ENCODE measurements at places on chromosomes 11 and 22. TPM values are rescaled to one million over a fixed set of nuclear protein-coding genes. Genes with fewer than 3 reads are reported as not detected.

DNA sequence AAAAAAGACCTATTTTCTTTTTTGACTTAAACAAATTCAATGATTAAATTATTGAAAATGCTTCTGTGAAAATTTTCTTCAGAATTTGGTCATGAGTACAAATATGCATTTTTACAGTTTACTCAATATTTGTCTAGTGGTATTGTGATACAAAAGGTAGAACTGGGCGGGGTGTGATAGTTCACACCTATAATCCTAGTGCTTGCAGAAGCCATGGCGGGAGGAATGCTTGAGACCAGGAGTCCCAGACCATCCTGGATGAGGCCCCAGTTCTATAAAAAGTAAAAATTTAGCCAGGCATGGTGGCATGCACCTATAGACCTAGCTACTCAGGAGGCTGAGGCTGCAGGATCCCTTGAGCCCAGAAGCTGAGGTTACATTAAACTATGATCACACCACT lies 90.6 kb downstream of the ARHGAP42 start:
- no peaks in the 10 kb centered on the region for H3K27me3 ChIP-seq
- H3K36me3 ChIP-seq, result no peaks in the 10 kb centered on the region
- no peak for DNase-seq
- H3K4me3 ChIP-seq, result no peak overlapping the region

DNA sequence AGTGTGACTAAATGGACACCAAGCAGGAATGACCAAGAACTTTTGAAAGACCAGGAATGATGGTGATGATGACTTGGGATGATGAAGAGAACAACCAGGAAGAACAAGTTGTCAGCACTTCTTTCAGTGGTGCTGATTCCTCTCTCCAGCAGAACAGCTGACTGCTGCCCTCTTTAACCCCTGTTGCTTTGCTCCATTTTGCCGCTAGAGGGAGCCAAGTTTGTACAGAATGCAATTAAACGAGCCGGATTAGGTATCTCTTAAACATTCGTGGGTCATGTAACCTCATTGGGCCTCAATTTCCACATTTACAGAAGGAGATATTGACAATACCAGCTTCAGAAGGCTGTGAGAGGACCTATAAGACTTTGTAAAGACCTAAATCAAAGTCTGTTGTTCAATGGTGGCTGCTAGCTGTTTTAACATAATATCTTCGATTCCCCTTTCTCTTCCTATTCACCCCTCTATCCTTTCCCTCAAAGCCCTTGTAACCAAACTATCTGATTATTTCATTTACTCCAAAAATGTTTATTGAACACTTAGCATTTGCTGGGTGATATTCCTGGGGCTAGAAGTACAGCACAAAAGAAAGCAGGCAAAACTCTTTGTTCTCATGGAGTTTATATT lies 1.9 kb downstream of the OR4S1 start:
- no peaks in the 10 kb centered on the region for H3K4me1 ChIP-seq
- peaks cover 10% of the 10 kb centered on the region for H3K27me3 ChIP-seq
- peaks cover 65% of the 10 kb centered on the region for H3K36me3 ChIP-seq
- no peak overlapping the region for H3K4me3 ChIP-seq

GRCh38 chr11:115924744-115925567 lies 420.7 kb upstream of the CADM1 start:
- H3K27me3 ChIP-seq, result peaks cover 7% of the 10 kb centered on the region
- no peak for DNase-seq
- H3K4me3 ChIP-seq, result no peak overlapping the region
- no peak overlapping the region for H3K27ac ChIP-seq
- no peaks in the 10 kb centered on the region for H3K36me3 ChIP-seq

DNA sequence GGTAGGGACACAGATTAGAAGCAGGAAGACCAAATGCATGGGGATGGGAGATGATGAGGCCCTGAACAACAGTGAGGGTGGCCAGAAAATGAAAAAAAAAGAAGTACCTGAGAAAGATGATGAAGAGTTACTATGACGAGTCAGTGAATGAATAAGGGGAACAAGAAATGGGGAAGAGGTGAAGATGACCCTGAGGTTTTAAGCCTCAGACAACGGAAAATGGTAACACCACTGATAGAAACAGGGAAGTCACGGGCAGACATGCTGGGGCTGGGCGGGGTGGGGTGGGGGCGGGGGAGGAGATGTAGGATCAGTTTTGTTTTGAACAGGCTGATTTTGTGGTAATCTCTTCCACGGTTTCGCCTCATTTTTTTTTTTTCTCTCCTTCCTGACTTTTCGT lies 205.1 kb upstream of the CADM1 start:
- H3K27ac ChIP-seq, result no peak overlapping the region
- H3K27me3 ChIP-seq, result peaks cover 3% of the 10 kb centered on the region
- DNase-seq, result no peak
- H3K36me3 ChIP-seq, result peaks cover 7% of the 10 kb centered on the region
- H3K4me3 ChIP-seq, result no peak overlapping the region
- H3K4me1 ChIP-seq, result peaks cover 6% of the 10 kb centered on the region

- H3K4me1 ChIP-seq, result peaks cover 5% of the 10 kb centered on the region
- H3K27me3 ChIP-seq, result no peaks in the 10 kb centered on the region
- no peak overlapping the region for H3K4me3 ChIP-seq
These were observed 24.5 kb downstream of the PISD start for GRCh38 chr22:31637447-31637890.

DNA sequence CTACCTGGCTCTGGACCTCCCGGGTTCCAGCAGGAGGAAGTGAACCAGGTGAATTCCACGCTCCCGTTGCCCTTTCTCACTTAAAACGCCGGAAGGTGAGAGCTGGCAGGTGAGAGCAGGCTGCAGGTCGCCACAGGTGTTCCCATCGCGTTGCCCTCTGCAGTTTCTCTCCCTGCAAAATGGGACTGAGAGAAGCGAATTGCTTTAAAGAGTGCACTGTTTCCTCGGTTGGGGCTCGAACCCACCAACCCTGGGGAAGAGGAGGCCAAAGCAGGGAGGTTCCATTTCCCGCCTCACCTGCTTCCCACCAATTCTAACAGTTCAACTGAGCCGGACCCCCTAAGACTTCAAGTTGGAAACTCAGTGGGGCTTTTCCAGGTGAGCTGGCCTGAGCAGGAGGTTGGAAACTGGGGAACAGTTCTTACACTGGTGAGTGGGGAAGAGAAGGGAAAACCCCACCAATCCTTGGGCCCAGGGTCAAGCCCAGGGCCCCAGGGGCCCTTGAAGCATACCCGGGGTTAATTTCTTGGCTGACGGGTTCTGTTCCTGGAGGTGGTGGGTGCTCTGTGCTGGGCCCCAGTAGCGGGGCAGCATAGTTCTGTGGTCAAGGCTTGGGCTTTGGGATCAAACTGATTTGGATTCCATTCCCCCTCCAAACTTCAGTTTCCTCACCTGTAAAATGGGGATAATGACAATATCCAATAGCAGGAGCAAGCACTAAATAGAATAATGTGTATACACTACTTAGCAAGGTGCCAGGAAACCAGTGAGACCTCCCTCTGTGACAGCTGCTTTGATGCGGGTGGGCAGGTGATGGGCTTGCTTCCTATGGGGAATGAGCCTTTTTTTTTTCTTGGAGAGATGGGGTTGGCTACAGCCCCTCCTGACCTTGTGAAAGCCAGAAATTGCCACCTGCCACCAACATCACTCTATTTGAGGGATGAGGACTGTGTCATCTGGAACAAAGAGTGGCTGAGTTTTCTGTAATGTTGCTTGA lies 788 bp downstream of the CD82 start:
- peaks cover 40% of the 10 kb centered on the region for H3K27me3 ChIP-seq
- no peak overlapping the region for H3K27ac ChIP-seq
- no peak for DNase-seq
- H3K36me3 ChIP-seq, result no peaks in the 10 kb centered on the region

DNA sequence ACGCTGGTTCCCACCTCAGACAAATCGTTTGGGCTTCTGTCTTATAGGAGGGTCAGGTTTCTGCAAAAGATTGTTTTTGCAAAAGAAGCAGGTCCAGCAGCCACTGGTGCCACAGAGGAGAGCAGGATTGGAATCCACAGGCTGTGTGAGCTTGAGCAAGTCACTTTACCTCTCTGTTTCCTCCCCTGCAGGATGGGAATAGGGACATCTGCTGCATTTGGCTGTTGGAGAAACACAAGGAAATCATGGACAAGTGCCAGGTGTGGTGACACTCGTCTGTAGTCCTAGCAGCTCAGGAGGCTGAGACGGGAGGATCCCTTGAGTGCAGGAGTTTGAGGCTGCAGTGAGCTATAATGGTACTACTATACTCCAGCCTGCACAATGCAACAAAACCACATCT lies 422.6 kb downstream of the MN1 start:
- H3K36me3 ChIP-seq, result no peaks in the 10 kb centered on the region
- no peaks in the 10 kb centered on the region for H3K27me3 ChIP-seq
- no peak overlapping the region for H3K27ac ChIP-seq

DNA sequence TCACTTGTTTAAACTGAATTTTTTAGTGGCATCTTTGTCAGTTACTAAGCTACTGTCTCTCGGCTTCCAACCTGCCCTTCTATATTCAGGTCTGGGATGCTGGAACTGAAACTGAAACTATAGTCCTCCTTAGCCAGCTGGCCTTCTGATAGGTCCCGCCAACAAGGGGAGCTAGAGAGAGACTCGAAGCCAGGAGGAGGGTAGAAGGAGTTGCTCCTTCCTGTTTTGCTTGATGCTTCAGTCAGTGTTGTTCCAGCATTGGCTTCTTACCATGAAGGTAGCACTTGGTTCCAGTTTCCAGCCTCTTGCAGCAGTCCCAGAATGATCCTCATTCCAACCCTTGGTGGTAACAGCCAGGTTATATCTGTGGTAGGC lies 32.9 kb upstream of the HORMAD2 start:
- H3K27me3 ChIP-seq, result no peaks in the 10 kb centered on the region
- H3K4me1 ChIP-seq, result no peaks in the 10 kb centered on the region
- peaks cover 3% of the 10 kb centered on the region for H3K36me3 ChIP-seq
- no peak overlapping the region for H3K4me3 ChIP-seq
- DNase-seq, result no peak
- H3K27ac ChIP-seq, result no peak overlapping the region

DNA sequence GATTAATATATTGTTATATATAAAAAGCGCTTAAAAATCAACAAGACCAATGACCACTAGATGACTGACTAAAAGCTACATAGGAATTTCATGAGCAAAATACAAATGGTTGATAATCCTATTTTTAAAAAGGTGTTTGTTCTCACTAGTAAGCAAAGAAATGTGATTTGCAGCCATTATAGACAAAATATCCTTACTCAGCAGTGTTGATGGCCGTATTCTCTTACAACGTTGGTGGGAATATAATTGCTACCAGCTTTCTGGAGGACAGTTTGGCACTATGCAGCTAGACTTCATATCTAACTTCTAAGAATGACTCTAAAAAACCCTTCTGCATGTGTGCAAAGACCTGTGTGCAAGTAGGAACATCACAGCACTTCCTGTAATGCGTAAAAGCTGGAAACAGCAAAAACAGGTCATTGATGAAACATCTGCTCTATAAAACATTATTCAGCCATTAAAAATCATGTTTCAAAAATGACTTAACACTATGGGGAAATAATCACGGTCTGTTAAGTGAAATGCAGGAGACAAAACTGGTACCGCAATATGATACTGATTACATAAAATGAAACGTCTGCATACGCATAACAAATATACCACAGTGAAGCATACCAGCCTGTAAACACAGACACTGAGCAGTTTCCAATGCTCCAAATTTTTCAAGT lies 70.1 kb upstream of the LINC01488 start:
- no peak for DNase-seq
- peaks cover 5% of the 10 kb centered on the region for H3K36me3 ChIP-seq
- no peak overlapping the region for H3K4me3 ChIP-seq
- no peaks in the 10 kb centered on the region for H3K4me1 ChIP-seq

GRCh38 chr11:1012291-1012690 lies 24.2 kb downstream of the MUC6 start:
- no peak overlapping the region for H3K4me3 ChIP-seq
- H3K36me3 ChIP-seq, result peaks cover 27% of the 10 kb centered on the region
- no peaks in the 10 kb centered on the region for H3K27me3 ChIP-seq
- no peaks in the 10 kb centered on the region for H3K4me1 ChIP-seq
- no peak overlapping the region for H3K27ac ChIP-seq

GRCh38 chr11:11430431-11430830 lies 77.4 kb upstream of the CSNK2A3 start:
- no peak for DNase-seq
- peaks cover 12% of the 10 kb centered on the region for H3K4me1 ChIP-seq
- no peaks in the 10 kb centered on the region for H3K27me3 ChIP-seq
- no peak overlapping the region for H3K4me3 ChIP-seq
- H3K27ac ChIP-seq, result no peak overlapping the region
- H3K36me3 ChIP-seq, result no peaks in the 10 kb centered on the region

DNA sequence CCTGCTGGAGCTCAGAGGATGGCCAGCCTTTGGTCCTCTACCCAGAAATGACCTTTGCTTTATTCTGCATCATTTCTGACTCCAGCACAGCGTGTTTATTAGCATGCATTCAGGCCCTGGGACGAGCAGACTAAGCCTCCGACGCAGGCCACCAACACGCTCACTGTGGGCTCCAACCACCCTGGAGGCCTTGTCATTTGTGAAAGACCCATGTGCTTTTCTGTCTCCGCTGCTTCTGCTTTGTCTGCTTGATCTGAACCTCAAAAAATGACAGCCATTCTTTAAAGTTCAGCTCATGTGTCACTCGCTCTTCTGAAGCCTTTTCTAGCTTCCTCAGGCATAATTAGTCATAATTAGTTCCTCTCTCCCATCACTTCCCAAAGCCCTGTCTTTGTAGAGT lies 109.1 kb upstream of the TIMP3 start:
- peaks cover 13% of the 10 kb centered on the region for H3K27me3 ChIP-seq
- no peaks in the 10 kb centered on the region for H3K4me1 ChIP-seq
- no peak overlapping the region for H3K27ac ChIP-seq
- no peak overlapping the region for H3K4me3 ChIP-seq
- no peak for DNase-seq

- no peak overlapping the region for H3K27ac ChIP-seq
- no peaks in the 10 kb centered on the region for H3K36me3 ChIP-seq
- DNase-seq, result no peak
- H3K4me3 ChIP-seq, result no peak overlapping the region
These were observed 320.1 kb upstream of the DDI1 start for GRCh38 chr11:103716363-103716762.

GRCh38 chr11:75293903-75294302 lies 53.3 kb downstream of the TPBGL start:
- peaks cover 16% of the 10 kb centered on the region for H3K36me3 ChIP-seq
- peaks cover 31% of the 10 kb centered on the region for H3K4me1 ChIP-seq
- no peak overlapping the region for H3K4me3 ChIP-seq
- no peaks in the 10 kb centered on the region for H3K27me3 ChIP-seq
- DNase-seq, result no peak

DNA sequence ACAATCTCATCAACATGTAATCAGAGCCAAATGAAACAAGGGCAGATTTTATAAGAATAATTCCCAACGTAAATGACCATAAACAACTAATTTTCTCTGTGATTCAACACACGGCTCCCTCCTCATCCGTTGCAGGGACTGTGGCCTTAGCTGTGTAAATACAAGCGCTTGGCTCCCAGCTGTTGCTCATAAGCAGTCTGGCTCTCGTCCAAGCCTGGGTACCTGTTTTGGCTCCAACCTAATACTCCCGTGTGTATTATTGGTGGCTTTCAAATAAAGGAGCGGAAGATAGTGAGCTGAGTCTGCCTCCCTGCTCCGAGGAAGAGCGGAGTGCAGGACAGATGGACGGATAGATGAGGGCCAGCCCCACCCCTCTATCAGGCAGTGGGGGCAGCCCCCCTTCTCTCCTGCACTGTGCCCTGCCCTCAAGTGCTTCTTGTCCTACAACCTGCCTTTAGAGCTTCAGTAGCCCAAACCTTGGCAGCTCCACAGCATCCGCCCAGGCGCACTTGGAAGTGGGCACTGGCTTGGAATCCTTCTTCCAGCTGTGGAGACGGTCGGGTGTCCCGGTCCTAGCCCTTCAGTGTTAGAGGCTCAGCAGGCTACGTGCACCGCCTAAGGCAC lies 670.9 kb downstream of the BRD1 start:
- H3K27me3 ChIP-seq, result no peaks in the 10 kb centered on the region
- DNase-seq, result no peak
- no peaks in the 10 kb centered on the region for H3K36me3 ChIP-seq
- H3K4me3 ChIP-seq, result no peak overlapping the region
- no peak overlapping the region for H3K27ac ChIP-seq
- H3K4me1 ChIP-seq, result peaks cover 9% of the 10 kb centered on the region

The GPHA2 gene
- 1.6 TPM for total RNA-seq

The IFT27 gene
- 56.3 TPM for total RNA-seq

The PLAAT2 gene
- total RNA-seq, result 0.25 TPM

All from WTC11 (cell line).